SK-N-DZ (cell line): ENCODE measurements at places on chromosomes 5 and 9.

- DNase-seq: no peak
These were observed 10.7 kb upstream of the UBAC1 start for GRCh38 chr9:135971892-135972291.

- DNase-seq: peak; percentile 76
These were observed 110.8 kb downstream of the PSAT1 start for GRCh38 chr9:78407636-78408312.

- DNase-seq: no peak
These were observed 437.1 kb upstream of the TLE4 start for GRCh38 chr9:79134654-79135053.

- DNase-seq: peak; percentile 45
These were observed 33.1 kb downstream of the APTX start for GRCh38 chr9:32968101-32969011.

GRCh38 chr5:85109616-85110015, 724.9 kb upstream of the EDIL3 start:
- no peak for DNase-seq

DNA sequence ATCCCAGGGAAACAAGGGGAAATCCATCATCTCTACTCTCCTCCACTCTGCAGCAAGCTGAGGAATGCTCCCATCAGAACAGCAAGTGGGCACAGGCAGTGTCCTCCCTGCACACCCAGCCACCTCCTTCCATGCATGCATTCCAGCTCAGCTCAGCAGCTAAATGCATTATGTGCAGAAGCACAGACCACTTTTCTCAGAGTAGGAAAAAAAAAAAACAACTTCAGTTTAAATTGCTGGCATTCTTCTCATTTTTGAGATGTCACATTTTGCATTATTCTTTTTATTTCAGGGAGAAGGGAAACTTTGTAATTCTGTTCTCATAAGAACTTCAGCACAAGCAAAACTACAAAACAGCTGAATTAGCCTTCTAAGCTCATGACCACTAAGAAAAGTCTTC, 312.2 kb downstream of the SEMA5A start:
- DNase-seq: no peak

- no peak for DNase-seq
These were observed 74.6 kb downstream of the MRPL36 start for GRCh38 chr5:1724822-1725602.

DNA sequence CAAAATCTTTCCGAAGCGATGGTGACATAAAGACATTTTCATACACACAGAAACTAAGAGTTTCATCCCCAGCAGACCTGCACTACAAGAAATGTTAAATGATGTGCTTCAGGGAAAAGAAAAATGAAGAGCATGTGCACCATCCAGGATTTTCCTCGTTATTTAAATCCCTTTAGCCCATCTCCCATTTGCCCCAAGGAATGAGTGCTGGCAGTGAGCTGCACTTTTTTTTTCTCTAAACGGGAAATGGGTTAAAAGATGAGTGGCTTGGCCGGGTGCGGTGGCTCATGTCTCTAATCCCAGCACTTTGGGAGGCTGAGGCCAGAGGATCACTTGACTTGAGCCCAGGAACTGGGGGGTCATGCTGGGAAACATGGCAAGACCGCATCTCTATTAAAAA, 6.8 kb upstream of the LRRC14B start:
- DNase-seq: no peak

GRCh38 chr5:1448511-1449011, 3.3 kb upstream of the SLC6A3 start:
- no peak for DNase-seq

DNA sequence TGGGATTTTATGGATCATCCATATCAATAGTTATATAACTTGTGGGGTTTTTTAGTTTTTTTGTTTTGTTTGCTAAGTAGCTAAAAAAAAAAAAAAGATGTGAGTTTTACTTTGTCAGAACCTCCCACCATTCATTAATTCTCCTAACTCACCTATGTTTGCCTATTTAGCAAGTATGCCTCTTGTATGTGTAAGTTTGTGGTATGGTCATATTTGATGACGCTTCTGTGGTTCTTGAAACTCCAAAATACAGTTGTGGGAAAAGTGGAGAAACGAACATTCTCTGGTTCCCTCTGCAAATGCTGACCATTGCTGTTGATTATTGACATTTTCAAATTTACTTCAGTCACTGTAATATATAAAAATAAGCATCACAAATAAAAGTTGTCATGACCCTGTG, 75.7 kb downstream of the PBX3 start:
- DNase-seq: no peak

- no peak for DNase-seq
These were observed 181.2 kb upstream of the DMAC1 start for GRCh38 chr9:7980691-7981289.

- peak; percentile 11 for DNase-seq
These were observed 220.2 kb downstream of the AGTPBP1 start for GRCh38 chr9:85521371-85522197.

DNA sequence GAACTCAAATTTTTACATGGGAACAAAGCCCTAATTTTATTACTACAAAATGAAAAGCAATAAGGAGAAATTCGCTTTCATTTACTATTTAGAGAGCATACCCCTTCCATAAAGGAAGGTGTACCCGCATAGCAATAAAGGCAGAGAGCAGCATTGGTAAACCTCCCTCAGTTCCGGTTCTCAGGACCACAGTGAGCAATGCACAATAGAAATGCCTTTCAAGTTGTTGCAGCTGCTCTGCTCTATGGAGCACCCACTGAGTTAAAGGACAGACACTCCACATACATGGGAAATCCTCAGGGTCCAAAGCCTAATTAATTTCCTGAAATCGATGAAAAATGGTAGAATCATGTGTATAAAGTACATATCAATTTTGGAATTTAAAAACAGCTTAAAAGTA, 89.9 kb upstream of the MPDZ start:
- DNase-seq: no peak

DNA sequence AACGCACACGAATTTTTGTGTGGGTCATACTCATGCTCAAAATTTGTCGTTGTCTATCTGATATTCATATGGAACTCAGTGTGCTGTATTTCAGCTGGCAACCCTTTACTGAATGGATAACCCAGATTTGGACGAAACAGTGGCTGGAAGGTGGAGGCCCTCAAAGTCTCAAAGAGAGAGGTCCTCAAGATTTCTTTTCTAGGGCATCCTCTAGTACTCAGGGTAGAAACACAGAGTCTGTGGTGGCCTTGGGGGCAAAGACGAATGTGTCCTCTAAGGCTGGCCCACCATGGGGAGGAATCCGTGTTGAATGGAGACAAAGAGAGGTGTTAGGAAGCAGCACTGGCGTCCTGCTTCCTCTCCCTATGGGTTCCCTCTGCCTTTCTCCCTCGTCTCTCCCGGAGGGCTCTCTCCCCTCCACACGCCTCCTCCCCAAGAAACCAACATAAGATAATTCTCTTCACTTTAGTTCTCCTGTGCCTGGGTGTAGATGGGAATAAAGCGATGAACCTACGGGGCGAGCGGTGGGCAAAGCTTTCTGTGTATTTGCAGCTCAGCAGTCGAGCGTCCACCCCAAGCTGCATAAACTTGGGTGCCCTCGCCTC, 333.7 kb downstream of the CWC27 start:
- no peak for DNase-seq

GRCh38 chr9:123081824-123082223, 48.4 kb downstream of the GPR21 start:
- DNase-seq: peak; percentile 35

- no peak for DNase-seq
These were observed 97.8 kb upstream of the SMC5 start for GRCh38 chr9:70160686-70161600.

DNA sequence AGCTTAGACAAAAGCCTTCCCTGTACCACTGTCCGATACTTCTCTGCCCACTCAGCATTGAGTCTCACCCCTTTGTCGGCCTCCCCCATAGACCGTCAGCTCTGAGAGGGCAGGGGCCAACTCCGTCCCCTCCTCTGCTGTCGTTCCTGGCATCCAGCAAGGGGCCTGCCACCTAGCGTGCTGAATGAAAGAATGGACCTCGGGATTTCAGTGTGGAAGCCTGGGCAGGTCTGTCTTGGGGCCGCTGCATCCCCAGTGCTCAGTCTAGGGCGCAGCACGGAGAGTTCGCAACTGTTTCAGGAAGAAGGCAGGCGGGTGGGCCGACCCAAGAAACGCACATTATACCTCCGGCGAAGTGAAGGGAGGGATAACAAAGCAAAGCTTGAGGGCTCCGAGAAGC, 1.5 kb upstream of the TOR1B start:
- DNase-seq: no peak

DNA sequence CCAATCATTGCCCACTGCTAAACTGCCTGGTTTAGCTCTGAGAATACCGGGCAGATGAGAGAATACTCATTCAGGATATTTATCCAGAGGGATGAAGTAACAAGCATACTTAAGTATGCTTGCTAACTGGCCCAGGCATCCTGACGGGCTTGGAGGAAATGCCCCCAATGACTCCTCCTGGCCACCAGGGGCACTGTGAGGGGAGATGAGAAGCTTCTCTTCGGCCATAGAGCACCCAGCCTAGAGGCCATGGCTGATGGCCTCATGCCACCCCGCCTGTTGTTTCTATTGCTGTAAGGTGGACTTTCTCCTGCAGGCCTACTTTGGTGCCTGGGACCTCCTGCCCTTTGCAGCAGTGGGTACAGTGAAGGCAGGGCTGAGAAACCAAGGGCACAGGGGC, 134.5 kb upstream of the FSTL4 start:
- no peak for DNase-seq

- DNase-seq: peak; percentile 52
These were observed 637 bp upstream of the SMC5 start for GRCh38 chr9:70257991-70258691.

- no peak for DNase-seq
These were observed 169.0 kb downstream of the CDH6 start for GRCh38 chr5:31362529-31362900.

- DNase-seq: peak; percentile 26
These were observed 2.0 kb downstream of the LARP1 start for GRCh38 chr5:154756868-154757813.

DNA sequence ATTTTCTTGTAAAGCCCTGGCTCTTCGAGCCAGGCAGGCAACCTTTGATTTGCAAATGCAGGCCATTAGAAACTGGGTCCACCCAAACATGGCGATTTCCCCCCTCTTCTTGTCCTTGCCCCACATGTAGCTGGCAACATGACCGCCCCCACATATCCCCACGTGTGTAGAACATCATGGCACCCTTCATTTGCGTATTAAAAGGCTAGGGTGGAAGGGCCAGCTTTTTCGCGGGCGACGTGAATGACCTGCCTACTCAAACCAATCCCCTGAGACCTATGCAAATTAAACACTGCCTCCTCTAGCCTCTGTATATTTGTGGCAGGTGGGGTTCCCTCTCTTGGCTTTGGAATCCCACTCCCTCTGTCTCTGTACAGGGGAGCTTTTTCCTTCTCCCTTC, 107.0 kb upstream of the CLINT1 start:
- no peak for DNase-seq

DNA sequence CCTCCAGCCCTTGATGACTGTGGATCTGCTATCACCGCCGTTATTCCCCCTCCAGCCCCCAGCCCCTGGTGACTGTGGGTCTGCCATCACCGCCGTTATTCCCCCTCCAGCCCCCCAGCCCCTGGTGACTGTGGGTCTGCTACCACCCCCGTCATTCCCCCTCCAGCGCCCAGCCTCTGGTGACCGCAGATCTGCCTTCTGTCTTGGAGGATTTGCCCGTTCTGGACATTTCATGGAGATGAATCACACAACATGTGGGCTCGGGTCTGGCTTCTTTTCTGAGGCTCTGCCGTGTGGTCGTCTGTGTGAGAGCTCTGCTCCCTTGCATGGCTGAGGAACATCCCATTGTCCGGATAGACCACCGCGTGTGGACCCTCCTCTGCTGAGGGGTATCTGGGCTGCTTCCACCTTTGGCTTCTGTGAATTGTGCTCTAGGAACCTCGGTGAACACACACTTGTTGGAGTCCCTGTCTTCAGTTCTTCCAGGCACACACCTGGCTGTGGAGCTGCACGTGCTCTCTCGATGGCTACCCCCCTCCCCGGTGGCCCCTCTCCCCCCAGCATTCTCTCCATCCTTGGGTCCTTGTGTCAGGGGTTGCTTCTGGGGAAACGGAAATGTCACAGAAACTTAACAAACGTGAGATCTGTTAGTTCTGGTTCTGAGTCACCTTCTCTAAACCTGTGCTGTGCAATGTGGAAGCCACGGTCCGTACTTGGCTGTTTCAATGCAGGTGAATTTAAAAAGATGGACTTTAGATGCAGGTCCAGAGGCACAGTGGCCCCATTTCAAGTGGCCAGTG, 105.3 kb upstream of the COL5A1 start:
- DNase-seq: no peak
